ENCODE measurements at places on chromosomes 4 and X. TPM values are rescaled to one million over a fixed set of nuclear protein-coding genes. Genes with fewer than 3 reads are reported as not detected.

DNA sequence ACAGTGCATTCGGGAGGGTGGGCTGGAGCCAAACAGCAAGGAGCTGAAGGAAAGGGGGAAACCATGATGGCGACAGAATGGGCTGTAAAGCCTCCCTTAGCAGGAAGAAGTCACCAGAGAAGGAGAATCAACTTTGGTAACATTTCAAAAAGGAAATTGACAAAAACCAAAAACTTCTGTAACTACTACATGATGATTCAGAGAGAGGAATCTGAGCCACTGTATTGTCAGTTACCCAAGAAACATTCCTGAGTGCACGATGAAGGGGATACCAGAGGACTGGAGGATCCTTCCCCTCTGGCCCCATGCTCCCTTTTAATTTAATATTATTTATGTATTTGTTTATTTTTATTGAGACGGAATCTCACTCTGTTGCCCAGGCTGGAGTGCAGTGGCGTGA, 26.3 kb downstream of the PDHA1 start:
- no peaks in the 10 kb centered on the region for H3K27me3 ChIP-seq
- no peak overlapping the region for H3K4me3 ChIP-seq
- H3K27ac ChIP-seq = no peak overlapping the region

DNA sequence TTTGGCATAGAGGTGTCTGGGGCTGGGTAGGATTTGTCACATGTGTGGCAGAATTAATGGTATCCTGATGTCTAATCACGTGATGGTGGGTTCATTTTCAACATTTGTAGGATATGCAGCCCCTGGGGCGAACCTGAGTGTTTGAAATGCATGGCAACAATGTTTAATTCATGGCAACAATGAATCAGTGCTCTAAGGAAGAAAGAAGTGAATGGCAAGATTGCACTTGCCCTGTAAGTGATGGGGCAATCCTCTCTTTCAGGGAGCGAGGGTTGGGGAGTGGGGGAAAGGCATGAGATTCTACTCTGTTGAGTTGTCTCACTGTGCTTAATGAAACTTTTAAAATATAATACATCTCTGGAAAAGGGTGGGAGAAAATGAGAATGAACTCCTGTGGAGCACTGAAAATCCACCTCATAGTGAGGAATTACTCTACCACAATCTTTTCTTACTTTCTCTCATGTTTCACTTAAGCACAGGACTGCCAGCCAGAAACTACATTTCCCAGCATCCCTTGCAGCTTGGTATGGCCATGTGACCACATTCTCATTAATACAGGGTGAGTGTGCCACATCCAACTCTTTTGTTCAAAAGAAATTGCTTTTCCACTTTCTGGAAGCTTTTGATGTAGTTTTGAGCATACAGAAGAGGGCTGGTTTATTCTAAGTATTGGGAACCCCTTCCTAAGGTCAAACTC, 64.0 kb upstream of the PGM2 start:
- H3K4me1 ChIP-seq = peaks cover 19% of the 10 kb centered on the region
- H3K27me3 ChIP-seq = no peaks in the 10 kb centered on the region
- no peak overlapping the region for H3K4me3 ChIP-seq

Gene WNK3
- not detected for polyA plus RNA-seq

DNA sequence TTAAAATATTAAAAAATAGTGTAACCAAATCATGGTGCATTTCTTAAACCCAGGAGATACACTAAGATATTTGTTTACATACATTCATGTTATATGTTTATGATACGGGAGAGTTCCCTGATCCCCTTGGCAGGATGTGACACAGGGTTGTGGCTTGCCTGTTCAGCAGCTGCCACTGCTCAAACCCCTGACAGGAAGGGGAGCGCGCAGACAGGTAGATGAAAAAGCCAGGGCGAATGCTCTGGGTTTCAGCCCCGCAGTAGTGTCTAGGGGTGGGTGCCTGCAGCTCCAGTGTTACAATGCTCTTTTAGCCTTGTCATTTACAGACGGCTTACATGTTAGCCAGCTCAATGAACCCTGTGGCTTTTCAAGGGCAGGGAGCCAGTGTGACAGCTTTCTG, 1343.8 kb upstream of the IGFBP7 start:
- DNase-seq = no peak
- no peak overlapping the region for H3K4me3 ChIP-seq
- no peaks in the 10 kb centered on the region for H3K4me1 ChIP-seq
- no peaks in the 10 kb centered on the region for H3K36me3 ChIP-seq
- H3K27ac ChIP-seq = no peak overlapping the region

- peak; percentile 6 for DNase-seq
- peaks cover 51% of the 10 kb centered on the region for H3K27me3 ChIP-seq
- H3K36me3 ChIP-seq = peaks cover 11% of the 10 kb centered on the region
- H3K4me3 ChIP-seq = peak within 1 kb of the TSS; percentile 91
- H3K27ac ChIP-seq = peak within 1 kb of the TSS; percentile 45
- peaks cover 25% of the 10 kb centered on the region for H3K4me1 ChIP-seq
Measured at GRCh38 chr4:140568507-140569306, at the start of gene UCP1. Gene UCP1, minus strand, starts transcription at chr4:140568961. Its CDS starts 232 bp downstream, at chr4:140568729.

DNA sequence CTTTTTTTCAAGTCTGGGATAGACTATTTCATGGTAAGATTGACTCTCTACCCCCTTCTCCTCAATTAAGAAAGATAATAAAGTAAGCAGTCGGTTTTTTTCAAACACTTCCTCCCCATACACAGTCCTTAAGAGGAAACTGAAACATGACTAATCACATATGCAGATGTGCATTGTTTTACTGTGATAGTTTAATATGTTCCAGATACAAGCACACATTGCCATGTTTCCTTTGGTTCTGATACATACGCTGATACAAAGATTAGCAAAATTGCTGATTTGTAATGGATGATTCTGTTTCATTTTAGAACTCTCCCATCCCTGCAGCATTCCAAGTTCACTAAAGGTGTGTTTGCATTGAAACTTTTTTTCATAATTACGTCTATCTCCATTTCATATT, 76.1 kb downstream of the FBXO8 start:
- H3K36me3 ChIP-seq = no peaks in the 10 kb centered on the region
- H3K27ac ChIP-seq = no peak overlapping the region
- H3K4me1 ChIP-seq = peaks cover 11% of the 10 kb centered on the region
- no peak for DNase-seq
- no peak overlapping the region for H3K4me3 ChIP-seq

DNA sequence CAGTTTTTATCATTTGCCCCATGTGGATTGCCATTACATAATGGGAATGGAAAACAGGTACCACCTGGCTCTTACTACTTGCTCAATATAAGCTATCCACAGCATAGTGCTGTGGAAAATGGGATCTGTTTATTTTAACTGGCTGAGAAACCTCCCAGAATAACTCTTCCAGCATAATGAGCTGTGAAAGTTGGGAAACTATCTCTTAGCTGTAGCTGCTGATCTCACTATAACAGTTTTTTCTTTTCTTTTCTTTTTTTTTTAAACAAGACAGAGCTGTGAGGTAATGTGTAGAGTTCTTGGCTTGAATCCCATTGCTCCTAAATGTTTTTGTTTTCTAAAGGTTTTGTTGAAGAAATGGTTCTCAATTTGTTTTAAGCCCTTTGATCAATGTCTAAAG, 988.3 kb downstream of the PCDH19 start:
- no peaks in the 10 kb centered on the region for H3K4me1 ChIP-seq
- H3K27ac ChIP-seq = no peak overlapping the region
- no peaks in the 10 kb centered on the region for H3K27me3 ChIP-seq
- DNase-seq = no peak
- H3K36me3 ChIP-seq = no peaks in the 10 kb centered on the region

DNA sequence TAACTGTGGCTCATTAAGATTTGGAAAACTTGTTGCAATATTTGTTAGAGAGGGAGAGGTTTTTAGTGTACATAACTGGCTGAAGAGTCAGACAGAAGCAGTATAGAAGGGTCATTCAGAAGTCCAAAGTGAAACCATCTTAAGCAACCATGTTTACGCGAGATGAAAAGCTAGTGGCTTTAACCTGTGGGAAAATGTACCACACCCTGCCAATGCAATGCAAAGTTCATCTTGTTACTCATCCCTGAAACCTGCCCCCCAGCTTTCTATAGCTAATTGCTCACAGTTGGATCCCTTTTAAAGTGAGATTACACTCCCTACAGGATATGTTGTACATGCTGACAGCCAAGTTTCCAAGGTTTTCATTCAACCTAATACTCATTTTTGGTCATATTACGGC, 96.7 kb upstream of the RAPGEF2 start:
- no peak for DNase-seq
- no peak overlapping the region for H3K4me3 ChIP-seq
- H3K27ac ChIP-seq = no peak overlapping the region

GRCh38 chr4:152038238-152038637, 277.4 kb upstream of the GATB start:
- H3K36me3 ChIP-seq = no peaks in the 10 kb centered on the region
- peaks cover 3% of the 10 kb centered on the region for H3K4me1 ChIP-seq
- no peak overlapping the region for H3K27ac ChIP-seq
- H3K27me3 ChIP-seq = no peaks in the 10 kb centered on the region
- DNase-seq = no peak

Gene RRH
- polyA plus RNA-seq = not detected

- no peak for DNase-seq
Measured at GRCh38 chr4:139501527-139501926, 47.6 kb downstream of the RAB33B start.

Gene DHX15
- polyA plus RNA-seq = 48.0 TPM

Gene FAM9C
- polyA plus RNA-seq = not detected

GRCh38 chr4:7750523-7750922, 189.1 kb downstream of the AFAP1 start:
- H3K36me3 ChIP-seq = no peaks in the 10 kb centered on the region
- H3K27ac ChIP-seq = no peak overlapping the region
- DNase-seq = no peak
- no peaks in the 10 kb centered on the region for H3K4me1 ChIP-seq
- H3K4me3 ChIP-seq = no peak overlapping the region
- H3K27me3 ChIP-seq = peaks cover 21% of the 10 kb centered on the region

DNA sequence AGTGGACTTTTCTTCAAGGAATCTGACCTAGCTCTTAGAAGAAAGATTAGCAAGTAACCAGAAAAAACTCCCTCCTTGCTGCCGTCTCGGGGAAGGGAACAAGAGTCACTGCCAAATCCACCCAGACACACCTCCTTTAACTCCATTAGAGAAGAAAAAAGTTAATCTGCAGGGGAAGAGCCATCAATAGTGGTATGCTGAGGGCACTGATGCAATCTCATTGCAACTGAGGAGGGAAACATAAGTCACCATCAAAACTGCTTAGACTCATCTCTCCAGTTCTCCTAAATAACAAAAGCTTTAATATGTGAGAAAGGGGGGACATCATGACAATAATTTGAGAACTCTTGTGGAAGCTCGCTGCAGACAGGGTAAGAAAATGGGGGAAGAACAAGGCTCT, 49.3 kb upstream of the MAGED4B start:
- H3K27ac ChIP-seq = no peak overlapping the region
- no peak overlapping the region for H3K4me3 ChIP-seq
- no peaks in the 10 kb centered on the region for H3K36me3 ChIP-seq
- no peak for DNase-seq

GRCh38 chr4:81330018-81330417, 115.0 kb upstream of the PRKG2 start:
- H3K36me3 ChIP-seq = no peaks in the 10 kb centered on the region
- H3K4me3 ChIP-seq = no peak overlapping the region
- no peak overlapping the region for H3K27ac ChIP-seq
- DNase-seq = no peak
- H3K27me3 ChIP-seq = peaks cover 8% of the 10 kb centered on the region
- no peaks in the 10 kb centered on the region for H3K4me1 ChIP-seq

DNA sequence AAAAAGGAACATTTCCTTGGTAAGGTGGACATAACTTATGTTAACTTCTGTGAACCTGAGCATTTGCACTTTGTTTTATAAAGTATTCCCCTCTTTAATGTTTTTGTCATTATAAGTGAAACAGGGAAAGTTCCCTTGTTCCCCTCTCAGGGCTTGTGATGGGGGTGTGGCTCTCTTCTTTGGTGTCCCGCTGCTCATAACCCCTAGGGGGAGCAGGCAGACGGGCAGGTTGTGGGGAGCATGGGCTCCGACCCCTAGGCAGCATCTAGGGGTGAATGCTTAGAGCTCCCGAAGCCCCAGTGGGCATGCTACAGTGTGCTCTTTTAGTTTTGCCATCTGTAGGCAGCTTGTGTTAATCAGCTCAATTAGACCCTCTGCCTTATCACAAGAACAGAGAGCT, 200.4 kb downstream of the DACH2 start:
- H3K4me1 ChIP-seq = no peaks in the 10 kb centered on the region
- H3K27me3 ChIP-seq = no peaks in the 10 kb centered on the region
- no peaks in the 10 kb centered on the region for H3K36me3 ChIP-seq
- H3K4me3 ChIP-seq = no peak overlapping the region

- H3K27me3 ChIP-seq = peaks cover 18% of the 10 kb centered on the region
- no peaks in the 10 kb centered on the region for H3K36me3 ChIP-seq
- no peak for DNase-seq
- H3K4me3 ChIP-seq = no peak overlapping the region
- H3K27ac ChIP-seq = peak overlapping the region; percentile 70
- no peaks in the 10 kb centered on the region for H3K4me1 ChIP-seq
Measured at GRCh38 chr4:7845493-7846128, 94.0 kb downstream of the AFAP1 start.

DNA sequence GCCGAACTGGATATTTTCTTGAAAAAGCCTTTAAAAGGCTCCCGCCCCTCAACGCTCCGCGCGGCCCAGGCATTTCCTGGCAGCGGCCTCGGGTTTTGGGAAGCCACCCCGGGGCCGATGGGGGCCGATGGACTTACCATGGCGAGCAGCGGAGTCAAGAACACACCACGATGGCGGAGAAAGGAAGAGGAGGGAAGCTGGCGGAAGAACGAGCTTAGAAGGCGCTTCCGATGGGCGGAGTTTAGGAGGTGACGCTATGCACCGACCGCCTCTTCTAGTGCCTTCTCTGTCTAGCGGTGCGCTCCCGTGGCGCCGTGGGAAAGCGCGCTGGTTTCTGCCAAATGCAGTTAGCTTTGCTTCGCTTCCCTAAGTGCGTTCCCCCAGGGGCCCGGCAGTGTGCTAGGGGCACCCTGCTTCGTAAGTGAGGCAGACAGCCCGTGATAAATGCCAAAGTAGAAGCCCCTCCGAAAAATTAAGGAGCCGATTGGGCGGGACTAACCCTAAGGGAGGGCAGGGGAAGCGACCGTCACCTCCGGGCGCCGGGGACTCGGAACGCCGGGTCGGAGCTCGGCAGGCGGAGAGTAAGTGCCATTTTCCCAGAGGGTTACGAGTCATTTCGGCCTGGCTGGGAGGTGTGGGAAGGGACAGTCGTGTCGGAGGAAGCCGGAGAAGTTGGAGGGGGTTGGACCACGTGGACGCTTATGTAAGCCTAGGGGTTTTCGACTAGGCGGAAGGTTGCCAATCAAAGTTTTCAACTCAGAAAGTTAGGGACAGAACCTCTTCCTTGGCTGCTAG, at the start of gene RPL39:
Gene RPL39, minus strand, starts transcription at position 194 of the 795 bp plus-strand sequence. Its CDS starts 54 bp downstream, at position 140.
- peaks cover 3% of the 10 kb centered on the region for H3K36me3 ChIP-seq
- DNase-seq = peak; percentile 77
- H3K4me1 ChIP-seq = no peaks in the 10 kb centered on the region
- H3K27ac ChIP-seq = peak within 1 kb of the TSS; percentile 99
- no peaks in the 10 kb centered on the region for H3K27me3 ChIP-seq

- no peak for DNase-seq
- peaks cover 5% of the 10 kb centered on the region for H3K27me3 ChIP-seq
- no peak overlapping the region for H3K27ac ChIP-seq
- no peaks in the 10 kb centered on the region for H3K4me1 ChIP-seq
- H3K4me3 ChIP-seq = no peak overlapping the region
Measured at GRCh38 chr4:54840430-54840829, 182.7 kb downstream of the KIT start.

Gene CENPI
- 0.60 TPM for polyA plus RNA-seq

Gene DCAF8L2
- not detected for polyA plus RNA-seq

Gene SLC2A9
- polyA plus RNA-seq = 1.4 TPM

Gene ZAR1
- not detected for polyA plus RNA-seq
